Type B pancreatic cell (in vitro differentiated cells): ENCODE measurements at places on chromosomes 7 and 10.

- DNase-seq: no peak
Measured at GRCh38 chr10:51920672-51921071, 221.3 kb upstream of the CSTF2T start.

DNA sequence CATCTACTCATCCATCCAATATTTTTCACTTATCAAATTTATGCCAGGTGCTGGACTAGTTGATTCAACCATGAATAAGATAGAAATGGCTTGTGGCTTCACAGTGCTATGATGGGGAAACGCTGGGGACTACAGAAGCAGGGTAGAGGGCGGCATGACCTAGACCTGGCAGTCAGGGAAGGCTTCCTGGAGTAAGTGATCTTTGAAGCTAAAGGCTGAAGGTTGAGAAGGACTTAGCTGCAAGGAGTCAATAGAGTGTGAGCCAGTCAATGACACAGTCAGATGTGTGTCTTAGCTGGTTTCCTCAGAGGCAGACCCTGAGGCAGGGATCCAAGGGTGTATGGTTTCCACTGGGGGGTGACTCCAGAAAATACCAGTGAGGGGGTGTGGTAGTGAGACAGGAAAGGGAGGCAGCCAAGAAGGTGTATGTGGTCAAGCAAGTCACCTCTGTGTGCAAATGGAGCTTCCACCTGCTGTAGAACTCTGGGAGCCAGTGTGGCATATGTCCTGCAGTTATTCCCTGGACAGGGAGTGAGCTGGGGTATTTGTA is 10.3 kb downstream of the PRF1 start:
- DNase-seq: peak; percentile 48

GRCh38 chr10:50551894-50552293 is 71.9 kb downstream of the SGMS1 start:
- DNase-seq: no peak

DNA sequence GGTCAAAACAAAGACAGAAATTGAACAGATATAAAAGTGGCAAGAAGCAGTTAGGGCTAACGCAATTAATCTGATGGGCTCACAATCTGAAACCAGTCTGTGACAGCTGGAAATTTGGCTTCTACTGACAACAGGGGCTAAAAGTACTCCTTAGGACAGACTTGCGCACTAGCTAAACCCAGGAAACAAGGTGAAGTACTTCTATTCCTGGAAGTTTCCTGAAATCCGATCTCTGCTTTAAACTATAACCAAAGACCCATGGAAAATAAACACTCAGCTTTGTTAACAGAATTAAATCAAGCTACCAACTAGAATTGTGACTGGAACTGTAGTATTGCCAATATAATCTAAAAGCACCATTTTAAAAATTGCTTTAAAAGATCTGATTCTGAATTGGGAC is 520.2 kb upstream of the ZWINT start:
- DNase-seq: no peak

DNA sequence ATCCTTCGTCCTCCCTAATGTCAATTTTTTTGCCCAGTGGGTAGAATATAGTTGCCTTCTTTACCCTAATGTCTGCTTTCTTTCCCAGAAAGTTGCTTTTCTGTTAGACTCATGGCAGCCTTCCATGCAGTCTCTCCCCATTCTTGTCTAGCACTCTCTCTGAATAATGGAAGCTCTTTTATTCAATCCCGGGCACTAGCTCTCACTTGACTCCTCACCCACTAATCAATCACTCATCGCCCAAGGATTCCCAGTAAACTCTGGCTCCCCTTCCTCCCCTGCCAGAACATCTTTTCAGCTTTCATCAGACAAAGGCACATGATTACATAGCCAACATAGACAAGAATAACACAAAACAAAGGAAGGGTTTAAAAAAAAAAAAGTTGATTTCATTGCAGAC is 100.2 kb upstream of the RELN start:
- DNase-seq: no peak

DNA sequence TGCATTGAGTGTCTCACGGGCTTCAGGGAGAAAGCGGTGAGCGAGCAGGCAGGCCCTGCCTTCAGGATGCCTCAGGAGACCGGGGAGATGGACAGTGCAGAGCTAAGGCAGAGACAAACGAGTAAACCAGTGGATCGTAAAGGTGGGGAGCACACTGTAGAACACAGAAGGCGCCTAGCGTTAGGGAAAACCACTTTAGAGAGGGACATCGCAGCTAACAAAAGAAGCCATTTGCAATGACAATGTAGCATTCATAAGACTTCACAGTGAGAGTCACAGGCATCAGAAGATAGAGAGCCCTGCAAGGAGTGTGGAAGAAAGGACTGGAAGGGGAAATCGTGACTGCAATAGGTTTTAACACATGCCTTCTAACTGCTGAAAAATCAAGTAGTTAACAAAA is 54.9 kb upstream of the TMEM273 start:
- DNase-seq: no peak

DNA sequence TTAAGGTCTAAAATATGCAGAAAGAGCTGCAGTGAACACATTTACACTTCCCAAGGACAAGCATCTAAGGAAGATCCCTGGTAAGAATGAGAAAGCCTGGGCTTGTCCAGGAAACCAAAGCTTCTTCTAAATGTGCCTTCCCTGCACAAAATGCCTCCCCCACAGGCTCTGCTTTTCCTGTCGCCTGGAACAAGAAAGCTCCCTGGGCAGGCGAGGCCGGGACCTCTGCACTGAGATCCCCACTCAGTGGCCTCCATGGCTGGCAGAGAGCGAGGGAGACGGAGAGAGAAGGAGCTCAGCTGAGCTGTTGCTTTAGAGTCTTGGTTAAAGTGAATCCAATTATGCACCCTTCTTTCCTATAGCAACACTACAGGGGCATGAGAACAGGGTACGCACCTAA is 75.6 kb downstream of the AMZ1 start:
- no peak for DNase-seq

DNA sequence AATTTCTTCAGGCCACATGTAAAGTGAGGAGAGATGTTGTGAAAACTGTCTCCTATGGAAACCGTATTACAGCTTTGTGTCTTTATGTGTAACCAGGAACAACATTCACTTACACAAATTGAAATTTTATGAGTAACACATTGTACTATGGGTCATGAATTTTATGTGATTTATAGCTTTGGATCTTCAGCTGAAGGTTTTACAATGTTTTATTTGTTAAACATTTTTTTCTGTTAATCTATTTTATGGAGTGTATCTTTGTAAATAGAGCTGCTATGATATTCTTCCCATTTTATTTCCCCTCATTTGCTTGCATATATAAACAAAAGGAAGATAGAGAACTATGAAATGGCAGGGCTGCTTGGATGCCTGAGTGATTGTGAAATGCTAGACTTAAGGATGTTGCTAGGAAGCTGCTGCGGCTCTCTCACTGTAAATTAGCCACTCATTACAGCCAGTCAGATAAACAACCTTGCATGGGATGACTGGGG is 104.5 kb upstream of the PCLO start:
- DNase-seq: no peak

GRCh38 chr10:91076991-91077548 is 143.4 kb upstream of the PCGF5 start:
- no peak for DNase-seq
